ENCODE measurements at places on chromosomes 4 and X.

GRCh38 chrX:12979026-12979607 lies 4.2 kb downstream of the TMSB4X start:
- no peak for DNase-seq

DNA sequence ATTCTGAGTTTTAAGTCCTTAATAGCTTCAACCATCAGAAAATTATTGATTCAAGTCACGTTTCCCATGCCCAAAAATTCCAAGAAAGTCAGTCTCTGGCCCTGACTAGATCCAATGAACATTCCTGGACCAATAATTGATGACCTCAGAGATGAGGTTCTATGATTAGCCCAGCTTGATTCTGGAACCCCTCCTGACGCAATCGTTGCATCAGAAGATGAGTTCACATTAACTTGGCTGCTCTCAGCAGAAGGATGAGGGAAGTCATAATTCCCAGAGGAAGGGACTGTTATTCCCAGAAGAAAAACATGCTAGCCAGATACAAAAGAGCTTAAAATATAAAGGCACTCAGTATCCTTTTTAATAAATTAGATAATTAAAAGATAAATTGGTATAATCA lies 34.3 kb upstream of the CPEB2 start:
- no peak for DNase-seq

DNA sequence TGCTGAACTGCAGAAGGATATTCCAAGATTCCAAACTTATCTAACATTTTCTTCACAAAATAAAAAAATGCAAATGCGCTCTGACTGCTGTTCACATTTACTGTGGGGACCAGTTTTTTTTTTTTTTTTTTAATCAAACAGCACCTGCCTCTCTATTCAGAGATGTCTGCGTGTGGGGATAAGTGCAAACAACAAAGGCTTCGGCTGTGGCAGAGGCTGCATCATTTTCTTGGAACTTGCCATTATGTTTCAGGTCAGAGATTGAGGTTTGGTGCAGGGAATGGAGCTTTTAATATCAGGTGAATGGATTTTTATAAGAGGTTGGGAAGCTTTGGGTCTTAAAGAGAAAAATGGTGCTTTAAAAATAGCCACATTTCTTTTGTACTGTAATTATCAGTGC lies 78.2 kb upstream of the TET2 start:
- no peak for DNase-seq

DNA sequence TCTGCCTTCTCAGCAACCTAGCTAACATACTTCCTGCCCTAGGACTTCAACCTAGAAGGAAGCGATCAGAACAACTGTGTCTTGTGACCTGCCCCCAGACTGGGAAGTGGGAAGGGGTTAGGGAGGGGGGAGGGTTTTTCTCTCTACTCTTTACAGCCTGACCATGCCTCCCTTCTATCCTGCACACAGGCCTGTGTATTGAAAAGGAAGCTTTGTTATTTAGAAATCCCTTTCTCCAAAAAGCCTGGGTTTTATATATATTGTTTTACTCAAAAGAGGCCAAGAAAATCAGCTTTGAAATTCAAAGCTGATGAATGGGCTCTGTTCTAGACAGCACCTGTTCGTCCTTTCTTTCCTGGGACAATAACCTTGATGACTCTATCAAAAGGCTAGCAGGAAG lies 35.2 kb upstream of the SMS start:
- no peak for DNase-seq

GRCh38 chr4:38202242-38202641 lies 242.0 kb downstream of the PTTG2 start:
- no peak for DNase-seq

DNA sequence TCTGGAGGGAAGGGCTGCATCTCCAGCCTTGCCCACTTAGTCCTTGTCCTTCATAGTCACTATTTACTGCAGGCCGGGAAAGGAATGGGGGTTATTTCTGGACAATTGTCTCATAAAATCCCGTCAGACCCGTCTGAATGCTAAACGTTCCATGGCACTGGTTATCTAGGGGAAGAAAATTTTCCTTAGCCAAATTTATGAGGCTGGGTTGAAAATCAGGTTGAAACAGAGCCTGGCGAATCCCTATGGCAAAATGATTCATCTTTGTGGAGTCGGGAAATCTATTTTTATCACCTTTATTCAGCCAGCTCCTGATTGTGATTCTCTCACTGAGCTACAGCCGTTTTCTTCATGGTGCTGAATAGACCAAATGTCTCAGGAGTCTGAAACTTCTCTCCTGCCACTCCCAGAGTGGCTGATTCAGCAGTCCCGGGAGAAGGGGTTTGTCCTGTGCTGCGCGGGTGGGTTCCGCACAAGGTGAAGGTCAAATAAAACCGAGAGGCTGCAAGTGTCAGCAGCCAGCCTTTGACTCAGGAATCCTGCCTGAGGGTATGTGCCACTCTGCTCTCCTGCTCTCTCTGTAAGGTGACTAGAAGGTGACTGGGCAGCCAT lies 1.0 kb downstream of the LIMCH1 start:
- DNase-seq, result no peak

DNA sequence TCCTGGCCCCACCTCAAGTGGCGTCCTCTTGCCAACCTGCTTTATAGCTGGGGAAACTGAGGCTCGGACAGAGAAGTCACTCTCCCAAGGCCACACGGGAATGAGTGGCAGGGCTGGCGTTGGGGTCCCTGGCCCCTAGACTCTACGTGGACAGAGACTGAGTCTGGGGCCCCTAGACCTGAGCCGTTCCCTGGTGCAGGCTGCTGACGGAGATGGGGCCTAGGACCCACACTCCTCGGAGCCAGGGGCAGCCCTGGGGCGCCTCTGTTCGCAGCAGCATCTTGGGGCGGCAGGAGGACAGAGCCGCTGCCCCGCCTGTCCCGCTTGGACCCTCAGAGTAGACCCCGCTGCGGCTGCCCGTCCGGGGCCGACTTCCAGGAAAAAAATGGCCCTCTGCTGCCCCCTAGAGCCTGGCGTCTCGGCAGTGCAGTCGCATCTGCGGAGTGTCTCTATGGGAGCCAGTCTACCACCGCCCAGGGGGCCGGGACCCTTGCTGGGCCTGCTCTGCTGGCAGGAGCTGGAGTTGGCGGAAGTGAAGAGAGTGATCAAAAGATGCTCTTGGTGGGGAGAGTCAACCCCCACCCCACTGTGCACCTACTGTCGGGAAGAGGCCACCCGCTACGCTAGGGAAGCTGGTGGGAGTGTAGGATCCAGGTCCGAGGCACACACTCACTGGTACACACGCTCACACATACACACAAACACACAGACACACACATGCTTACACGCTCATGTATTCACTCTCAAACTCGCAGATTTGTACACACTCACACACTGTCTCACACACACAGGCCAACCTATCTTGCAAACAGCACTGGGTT lies 220.1 kb downstream of the AFAP1 start:
- peak; percentile 21 for DNase-seq

DNA sequence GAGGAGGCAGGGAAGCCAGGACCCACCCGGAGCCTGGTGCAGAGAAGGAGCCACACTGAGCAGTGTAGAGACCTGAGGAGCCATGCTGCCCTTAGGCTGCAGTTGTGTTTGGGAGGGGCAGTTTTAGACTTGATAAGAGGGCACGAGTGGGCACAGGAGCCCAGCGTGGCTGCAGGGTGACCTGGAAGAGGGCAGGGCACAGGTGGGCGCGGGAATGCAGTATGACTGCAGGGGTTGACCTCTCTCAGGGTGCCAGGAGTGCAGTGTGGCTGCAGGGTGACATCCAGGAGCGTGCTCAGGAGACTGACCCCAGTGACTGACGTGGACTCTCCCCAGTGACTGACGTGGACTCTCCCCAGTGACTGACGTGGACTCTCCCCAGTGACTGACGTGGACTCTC lies 14.6 kb upstream of the WDR1 start:
- no peak for DNase-seq

GRCh38 chr4:150302553-150302952 lies 224.3 kb downstream of the DCLK2 start:
- no peak for DNase-seq

DNA sequence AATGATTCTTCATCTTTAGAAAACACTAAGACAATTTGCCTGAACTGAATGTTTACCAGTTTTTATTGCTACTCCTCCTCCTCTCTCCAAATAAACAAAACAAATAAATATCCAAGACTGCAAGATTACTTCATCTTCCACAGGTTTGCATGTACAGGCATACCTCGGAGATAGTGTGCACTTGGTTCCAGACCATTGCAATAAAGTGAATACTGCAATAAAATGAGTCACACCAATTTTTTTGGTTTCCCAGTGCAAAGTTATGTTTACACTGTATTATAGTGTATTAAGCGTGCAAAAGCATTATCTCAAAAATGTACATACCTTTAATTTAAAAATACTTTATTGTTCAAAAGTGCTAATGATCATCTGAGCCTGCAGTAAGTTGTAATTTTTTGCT lies 53.3 kb downstream of the FBXL5 start:
- no peak for DNase-seq

- DNase-seq, result no peak
These were observed 52.6 kb downstream of the CHM start for GRCh38 chrX:85994797-85995196.

- no peak for DNase-seq
These were observed 1616.1 kb downstream of the C4orf33 start for GRCh38 chr4:130712038-130712437.

- DNase-seq, result no peak
These were observed 445.5 kb upstream of the SPANXN1 start for GRCh38 chrX:144801786-144802185.

GRCh38 chrX:153643431-153644351 lies 3.3 kb upstream of the DUSP9 start:
- no peak for DNase-seq

- DNase-seq, result no peak
These were observed 69.7 kb downstream of the PDGFC start for GRCh38 chr4:156901871-156902270.

GRCh38 chr4:163110442-163110841 lies 56.2 kb downstream of the NAF1 start:
- no peak for DNase-seq

GRCh38 chr4:171875291-171875690 lies 62.1 kb downstream of the GALNTL6 start:
- no peak for DNase-seq

DNA sequence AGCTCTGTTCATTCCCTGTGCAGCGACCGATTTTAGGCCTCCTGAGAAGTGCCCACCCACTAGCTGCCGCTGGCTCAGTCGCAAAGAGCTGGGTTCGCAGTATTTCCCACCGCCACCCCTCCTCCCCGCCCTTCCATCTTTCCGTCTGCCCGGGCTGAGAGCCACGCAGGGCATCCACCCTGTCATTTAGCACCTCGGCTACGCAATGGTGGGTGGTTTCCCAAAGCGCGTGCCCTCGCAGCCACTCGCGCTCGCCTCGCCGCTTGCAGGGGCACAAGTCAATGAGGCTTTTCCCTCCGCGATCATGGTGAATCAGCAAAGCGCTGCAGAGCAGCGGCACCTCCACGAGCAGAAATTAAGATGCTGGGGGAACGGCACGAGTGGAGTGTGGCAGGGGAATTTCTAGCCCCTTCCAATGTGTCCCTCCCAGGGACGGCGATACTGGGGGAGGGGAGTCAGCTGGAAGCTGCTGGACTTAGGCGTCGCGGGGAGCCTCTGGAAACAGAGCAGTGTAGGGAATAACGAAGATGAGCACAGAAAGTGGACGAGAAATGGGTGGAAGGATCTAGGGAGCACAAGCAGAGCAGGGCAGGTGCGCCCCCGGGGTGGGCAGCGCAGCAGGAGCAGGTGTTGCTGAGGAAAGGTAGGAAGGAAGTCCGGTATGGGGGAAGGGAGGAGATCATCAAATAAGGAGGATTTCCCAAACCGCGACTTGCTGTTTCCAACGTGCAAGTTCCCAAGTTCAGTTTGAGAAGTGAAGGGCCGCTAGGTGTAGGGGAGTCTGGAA lies 2.4 kb upstream of the PTCHD1 start:
- DNase-seq, result no peak

All from stimulated activated CD8-positive, alpha-beta memory T cell treated with anti-CD3 and anti-CD28 coated beads, Interleukin-2, amount 100 ng/mL, for 1 hour (primary cell).